ENCODE measurements at places on chromosomes 6 and 20. TPM values are rescaled to one million over a fixed set of nuclear protein-coding genes. Genes with fewer than 3 reads are reported as not detected.

- DNase-seq, result no peak
Observed at GRCh38 chr6:149856256-149856994, 7.7 kb downstream of the LRP11 start.

DNA sequence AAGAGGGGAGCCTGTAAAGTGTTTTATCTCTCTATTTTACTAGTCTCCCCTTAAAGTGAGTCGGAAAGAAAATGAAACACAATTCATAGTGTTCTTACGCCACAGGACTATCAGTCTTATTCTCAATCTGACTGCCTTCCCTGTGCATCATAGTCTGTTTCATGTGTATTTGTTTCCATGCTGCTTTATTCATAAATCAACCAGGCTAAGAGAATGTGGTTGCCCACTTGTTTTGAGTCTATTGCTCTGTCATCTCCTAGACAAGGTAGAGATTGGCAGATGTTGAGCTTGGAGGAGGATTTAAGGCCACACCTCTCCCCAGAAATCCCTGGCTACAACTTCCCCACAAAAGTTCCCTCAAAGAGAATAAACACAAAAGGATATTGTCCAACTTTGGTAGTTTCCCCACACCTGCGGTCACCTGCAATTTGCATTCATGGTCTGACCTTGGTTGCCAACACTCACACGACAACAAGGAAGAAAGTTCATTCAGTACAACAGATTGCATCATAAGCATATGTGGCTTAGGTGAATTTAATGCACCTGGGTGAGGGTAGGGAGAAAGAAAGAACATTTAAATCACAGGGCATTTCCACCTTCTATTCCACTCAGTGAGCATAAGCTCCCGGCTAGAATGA lies 167.1 kb upstream of the FBXL4 start:
- no peak for DNase-seq

- DNase-seq, result peak; percentile 55
Observed at GRCh38 chr6:329888-330691, 37.8 kb downstream of the DUSP22 start.

DNA sequence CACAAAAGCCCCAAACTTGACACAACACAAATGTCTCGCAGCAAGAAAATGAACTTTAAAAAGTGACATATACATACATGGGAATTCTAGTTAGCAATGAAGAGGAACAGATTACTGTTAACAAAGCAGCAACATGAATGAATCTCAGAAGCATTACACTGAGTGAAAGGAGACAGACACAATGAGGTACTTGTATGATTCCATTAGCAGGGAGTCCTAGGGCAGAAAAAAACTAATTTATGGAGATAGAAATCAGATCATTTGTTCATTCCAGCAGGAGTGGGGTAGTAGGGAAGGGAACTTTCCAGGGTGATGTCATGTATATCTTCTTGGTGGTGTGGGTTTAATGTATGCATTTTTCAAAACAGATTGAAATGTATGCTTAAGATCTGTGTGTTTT lies 524.4 kb downstream of the KIF16B start:
- DNase-seq, result no peak

DNA sequence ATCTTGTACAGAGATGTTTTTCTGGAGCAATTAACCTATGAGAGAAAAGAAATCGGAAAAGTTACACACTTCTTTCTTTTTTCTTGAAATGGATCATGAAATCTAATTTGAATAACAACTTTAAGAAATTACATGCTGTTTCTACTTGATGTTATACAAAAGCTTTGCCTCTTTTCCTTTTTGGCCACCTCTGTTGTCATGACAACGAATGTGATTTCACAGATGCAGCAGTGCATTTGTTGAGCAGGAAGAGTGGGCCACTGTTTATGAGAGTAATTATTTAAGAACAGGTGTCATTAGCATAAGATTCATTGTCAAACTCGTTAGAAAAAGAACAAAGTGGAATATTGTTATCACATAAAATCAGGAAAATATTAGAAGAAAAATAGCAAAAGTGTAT lies 148.3 kb upstream of the IMPG1 start:
- DNase-seq, result no peak

- no peak for DNase-seq
Observed at GRCh38 chr6:152057832-152058498, 250.5 kb downstream of the ESR1 start.

GRCh38 chr20:33878583-33878982 lies 67.4 kb downstream of the CHMP4B start:
- DNase-seq, result no peak

DNA sequence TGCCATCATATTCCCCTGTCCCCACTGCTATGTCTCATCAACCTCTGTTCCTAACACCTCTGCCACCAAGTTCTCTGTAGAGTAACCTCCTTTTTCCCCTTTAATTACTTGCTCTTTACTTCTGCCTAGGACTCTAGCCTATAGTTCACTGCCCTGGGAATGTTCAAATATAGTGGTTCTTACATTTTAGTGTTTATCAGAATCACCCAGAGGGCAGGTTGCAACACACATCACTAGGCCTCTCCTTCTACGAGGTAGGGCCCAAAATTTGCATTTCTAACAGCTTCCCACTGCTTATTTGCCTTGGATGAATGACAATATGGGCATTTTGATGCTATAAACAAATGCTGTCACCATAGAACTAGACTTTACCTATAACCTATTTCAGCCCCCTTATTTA lies 23.1 kb upstream of the C6orf141 start:
- DNase-seq, result no peak

C4B gene
- 81.6 TPM for total RNA-seq

PTCRA gene
- total RNA-seq, result not detected
